Cerebellar cortex (tissue), 1 donor: ENCODE measurements at places on chromosomes 7 and 10.

DNA sequence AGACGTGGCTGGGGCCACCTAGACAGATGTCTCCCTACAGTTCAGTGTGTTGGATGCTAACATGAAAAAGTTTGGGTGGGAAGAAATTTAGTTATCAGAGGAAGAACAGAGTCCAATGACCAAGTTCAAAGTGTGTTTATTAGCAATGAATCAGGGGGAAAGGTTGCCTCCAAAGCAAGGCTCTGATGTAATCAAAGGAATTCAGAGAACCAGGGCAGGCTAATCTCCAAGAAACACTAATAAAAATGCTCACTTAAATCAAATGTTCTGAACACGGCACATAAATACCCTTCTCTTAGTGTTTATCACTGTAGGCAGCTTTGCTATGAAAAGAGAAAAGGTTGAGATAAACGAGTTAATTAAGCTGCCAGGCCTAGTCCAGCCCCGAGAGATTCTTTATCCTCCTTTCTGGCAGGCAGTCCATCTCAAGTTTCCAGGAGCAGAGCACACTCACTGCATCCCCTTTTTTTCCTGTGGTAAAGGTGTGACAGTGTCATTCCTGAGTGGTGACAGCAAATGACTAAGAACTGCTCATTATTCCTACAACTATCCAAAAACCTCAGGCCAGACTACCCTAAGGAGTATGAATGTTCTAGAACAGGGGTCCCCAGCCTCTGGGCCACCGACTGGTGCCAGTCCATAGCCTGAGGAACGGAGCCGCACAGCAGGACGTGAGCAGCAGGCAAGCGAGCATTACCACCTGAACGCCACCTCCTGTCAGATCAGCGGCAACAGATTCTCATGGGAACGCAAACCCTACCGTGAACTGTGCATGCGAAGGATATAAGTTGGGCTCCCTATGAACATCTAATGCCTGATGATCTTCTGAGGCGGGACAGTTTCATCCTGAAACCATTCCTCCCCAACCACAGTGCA is 66.9 kb upstream of the FHIP2A start:
- DNase-seq = peak; percentile 65

DNA sequence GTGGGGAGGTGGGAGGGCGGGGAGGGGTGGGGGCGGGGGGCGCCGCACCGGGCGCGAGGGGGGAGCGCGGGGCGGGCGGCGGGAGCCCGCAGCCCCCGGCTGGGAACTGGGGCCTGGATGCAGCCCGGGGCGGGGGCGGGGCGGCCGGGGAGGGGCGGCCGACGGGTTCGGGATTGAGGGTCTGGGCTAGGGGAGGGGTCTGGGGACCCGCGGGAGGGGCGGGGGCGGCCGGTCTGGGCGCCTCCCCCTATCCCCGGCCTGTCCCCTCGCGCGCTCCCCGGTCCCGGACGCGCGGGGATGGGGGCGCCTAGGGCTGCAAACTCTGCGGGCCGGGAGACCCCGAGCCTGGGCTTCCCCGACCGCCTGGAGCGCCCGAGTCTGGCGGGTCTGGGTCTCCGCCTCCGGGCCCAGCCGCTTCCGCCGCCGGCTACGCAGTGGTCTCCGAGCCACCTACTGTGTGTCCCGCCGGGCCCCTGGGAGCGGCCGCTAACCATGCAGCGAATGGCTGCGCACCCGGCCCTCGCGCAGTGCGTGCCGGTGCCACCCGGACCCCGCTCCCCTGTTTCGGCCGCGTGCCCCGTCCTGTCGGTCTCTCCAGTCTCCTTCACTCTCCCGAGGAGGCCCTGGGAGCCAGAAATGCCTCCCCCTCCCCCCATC is 375 bp upstream of the FGF8 start:
- DNase-seq = no peak

DNA sequence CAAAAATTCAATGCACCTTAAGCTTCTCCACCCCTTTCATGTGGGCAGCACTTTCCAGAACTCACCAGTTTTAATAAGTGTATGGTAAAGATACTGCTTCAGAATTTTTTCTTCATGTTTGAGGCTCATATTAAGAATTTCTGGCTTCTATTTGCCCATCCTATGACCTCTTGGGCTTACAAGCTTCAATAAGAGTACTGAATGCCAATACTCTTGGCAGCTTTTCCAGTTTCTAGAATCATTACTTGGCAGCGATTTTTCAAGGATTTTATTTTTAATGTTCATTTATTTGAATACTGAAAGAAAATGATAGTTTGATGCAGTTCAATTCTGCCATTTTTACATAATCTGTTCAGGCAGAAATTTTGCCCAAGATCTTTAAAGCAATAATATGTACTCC is 242.1 kb upstream of the KCND2 start:
- DNase-seq = no peak

DNA sequence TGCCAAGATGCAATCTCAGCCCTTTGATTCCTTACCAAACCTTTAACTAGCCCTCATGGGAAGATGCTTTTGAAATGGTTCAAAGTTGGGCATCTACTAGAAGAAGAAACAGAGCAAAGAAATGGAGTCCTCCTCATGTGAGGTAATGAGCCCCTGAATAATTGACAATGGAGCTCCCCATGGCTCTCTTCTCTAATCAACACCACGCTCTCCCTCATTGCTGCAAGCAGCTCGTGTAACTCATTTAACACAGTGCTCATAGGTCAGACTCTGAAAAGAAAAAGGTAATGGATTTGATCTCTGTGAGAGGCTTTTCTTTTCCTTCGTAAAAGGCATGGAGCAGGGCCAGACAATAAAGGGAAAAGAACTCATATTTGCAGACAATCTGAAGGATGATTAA is 312.8 kb downstream of the PHTF2 start:
- no peak for DNase-seq

DNA sequence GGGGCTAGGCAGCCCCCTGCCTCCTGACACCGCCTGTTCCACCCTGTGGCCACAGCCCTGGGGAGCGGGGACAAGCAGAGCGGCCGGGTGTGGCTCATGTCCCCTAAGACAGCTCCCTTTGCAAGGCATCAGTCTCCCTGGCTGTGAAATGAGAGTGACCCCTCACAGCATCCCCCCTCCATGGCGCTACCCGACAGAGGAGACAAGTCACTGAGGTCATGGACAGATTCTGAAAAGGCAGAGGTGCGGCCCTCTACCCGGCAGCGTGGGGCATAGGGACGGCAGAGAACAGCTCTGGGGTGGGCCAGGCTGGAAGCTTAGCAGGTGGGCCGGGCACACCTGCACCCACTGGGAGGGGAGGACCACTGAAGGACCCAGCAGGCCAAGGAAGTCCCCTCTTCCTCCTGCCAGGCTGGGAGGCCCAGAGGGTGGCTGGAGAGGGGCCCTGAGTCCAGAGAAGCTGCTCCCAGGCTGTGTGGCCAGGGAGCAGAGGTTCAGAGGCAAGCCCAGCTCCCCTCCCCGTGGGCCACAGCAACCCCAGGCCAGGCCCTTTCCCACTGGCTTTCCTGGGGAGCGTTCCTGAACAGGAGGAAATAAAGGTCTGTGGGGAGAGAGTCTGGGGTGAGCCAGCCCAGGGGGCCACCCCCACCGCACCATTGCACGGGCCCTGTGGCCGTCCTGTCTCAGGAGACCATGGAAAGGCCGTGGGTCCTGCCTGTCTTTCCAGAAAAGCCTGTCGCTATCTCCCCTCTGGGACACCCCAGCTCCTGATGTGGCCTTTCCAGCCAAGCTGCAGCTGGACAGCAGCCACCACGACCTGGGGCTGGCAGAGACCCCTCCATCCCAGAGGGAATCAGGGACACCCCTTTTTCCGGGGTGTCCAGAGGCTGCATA is 1.7 kb downstream of the ADAP1 start:
- DNase-seq = no peak
